ENCODE measurements at places on chromosomes 13 and 19.
A peak's percentile ranks its signal among the peaks of the same experiment; 100 is the strongest.

- DNase-seq, result no peak
Measured at GRCh38 chr13:61156753-61157152, 258.9 kb downstream of the PCDH20 start.

- DNase-seq, result no peak
Measured at GRCh38 chr13:49466292-49466838, 22.3 kb downstream of the SETDB2 start.

DNA sequence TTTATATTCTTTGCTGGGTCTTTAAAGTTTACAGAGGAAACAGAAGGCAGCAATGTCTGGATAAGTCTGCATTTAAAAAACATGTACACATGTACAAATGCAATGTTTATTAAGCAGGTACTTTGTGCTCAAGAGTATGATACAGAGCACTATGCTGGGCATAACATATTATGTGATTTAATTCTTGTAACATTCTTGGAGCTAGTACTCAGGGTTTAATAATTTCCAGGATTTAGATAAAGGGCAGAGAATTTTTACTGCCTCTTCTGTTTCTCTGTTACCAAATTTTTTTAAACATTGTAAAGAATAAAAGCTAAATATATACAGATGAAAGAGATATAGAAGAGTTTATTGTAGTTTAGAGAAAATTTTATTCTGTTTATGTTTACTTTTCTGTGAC lies 152.7 kb downstream of the ZNF737 start:
- no peak for DNase-seq

DNA sequence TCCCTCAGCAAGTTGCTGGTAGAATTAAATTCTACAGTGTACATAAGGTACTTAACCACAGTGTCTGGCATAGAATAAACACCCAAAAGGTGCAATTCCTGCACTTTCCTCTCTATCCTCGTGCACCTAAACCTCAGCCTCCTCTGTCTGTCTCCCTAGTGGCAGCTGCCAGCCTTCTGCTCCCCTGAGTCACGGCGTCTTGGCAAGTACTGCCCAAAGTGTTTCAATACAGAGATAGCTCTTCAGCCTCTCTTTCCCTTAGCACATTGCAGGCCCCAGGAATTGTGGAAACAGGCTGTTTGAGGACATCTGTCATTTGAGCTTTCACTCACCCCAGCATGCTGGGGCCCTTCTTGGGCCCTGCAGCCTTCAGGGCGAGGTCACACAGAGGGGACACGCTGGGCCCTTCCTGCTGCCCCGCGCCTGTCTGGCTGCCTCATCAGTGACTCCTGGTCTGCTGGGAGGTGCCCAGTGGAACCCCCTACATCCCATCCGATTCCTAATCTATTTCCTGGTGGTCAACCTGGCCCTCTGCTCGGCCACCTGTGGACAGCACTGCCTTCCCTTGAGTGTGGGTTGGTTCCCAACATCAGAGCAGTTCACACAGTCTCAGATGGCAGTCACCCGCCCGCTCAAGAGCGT lies 19.3 kb downstream of the COL4A2 start:
- peak; percentile 83 for DNase-seq

- DNase-seq, result peak; percentile 62
Measured at GRCh38 chr13:99657848-99658260, 156.6 kb downstream of the TM9SF2 start.

GRCh38 chr19:55703790-55704215 lies 28.8 kb downstream of the EPN1 start:
- DNase-seq, result no peak

DNA sequence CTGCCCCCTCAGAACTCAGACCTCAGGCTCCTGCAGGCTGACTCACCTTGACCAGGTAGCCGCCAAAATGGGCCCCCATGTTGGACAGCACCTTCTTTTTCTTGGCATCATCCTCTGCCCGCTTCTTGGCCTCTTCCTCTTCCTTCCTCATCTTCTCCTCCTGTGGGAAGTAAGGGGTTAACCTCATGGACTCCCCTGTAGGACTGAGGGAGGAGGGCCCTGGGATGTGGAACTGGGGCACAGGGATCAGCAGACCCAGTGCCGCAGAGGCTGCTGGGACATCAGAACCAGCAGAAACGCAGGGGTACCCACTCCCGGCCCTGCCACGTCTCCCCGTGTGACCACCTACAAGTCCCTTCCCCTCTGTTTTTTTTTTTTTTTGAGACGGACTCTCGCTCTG lies 11.1 kb downstream of the TNNT1 start:
- DNase-seq, result no peak

GRCh38 chr13:94435604-94436226 lies 43.8 kb downstream of the DCT start:
- no peak for DNase-seq

- no peak for DNase-seq
Measured at GRCh38 chr19:55535965-55536350, 975 bp downstream of the SBK2 start.

GRCh38 chr13:48078251-48078656 lies 16.6 kb downstream of the MED4 start:
- DNase-seq, result no peak

All from SJSA1 (cell line).